RPMI7951 (cell line): ENCODE measurements at places on chromosomes 3 and 15. TPM values are rescaled to one million over a fixed set of nuclear protein-coding genes. Genes with fewer than 3 reads are reported as not detected.

GRCh38 chr3:8895829-8896228, 67.4 kb downstream of the RAD18 start:
- no peak for DNase-seq

The CELF6 gene
- not detected in 2 replicates for total RNA-seq

DNA sequence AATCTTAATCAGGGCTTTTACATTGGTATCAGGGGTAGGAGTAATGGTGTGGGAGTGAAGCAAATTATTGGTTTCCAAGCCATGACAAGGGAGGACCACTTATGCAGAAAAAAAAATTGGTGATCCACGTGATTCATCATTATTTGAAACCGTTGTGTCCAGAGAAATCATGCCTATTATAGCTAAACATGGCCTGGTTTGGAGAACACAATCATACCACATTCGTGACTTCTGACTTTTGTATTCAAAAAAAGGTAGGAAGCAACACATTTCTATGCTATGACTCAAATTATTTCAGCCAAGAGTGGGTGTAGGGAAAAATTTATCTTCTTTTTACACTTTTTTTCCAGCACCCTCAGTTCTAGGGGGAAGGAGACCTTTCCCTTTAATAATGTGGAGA, 924.3 kb upstream of the GBE1 start:
- no peak for DNase-seq

DNA sequence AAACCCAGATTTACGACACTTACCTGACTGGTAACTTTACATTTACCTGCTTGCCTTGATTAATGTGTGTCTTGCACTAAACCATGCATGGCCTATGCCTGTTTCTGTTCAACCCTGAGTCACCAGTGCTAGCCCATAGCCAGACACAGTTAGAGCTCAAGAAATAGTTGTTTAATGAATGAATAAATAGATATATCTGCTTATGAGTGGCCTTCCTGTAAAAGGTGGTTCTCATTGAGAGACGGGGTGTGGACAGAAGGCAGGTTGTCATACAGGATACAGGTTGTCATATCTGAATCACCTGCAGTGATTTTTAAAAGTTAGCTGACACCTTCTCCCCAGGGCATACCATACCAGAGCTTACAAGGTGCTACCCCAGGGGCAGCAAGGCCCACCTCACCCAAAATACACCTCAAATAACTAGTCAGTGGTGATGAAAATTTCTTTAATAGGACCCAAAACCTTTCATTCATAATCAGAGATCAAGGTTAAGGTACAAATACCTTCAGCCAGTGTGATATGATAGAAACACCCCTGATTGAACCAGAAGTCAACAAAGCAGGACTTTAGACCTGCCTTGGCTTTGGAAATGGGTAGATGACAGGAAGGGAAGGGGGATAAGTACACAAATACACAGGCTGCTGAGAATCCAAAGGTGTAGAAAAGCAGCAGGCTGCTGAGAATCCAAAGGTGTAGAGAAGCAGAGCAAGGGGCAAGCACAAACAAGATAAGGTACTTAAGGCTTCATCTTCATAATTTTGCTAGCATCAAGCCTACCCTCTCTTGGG, 45.4 kb upstream of the TSC22D2 start:
- no peak for DNase-seq

DNA sequence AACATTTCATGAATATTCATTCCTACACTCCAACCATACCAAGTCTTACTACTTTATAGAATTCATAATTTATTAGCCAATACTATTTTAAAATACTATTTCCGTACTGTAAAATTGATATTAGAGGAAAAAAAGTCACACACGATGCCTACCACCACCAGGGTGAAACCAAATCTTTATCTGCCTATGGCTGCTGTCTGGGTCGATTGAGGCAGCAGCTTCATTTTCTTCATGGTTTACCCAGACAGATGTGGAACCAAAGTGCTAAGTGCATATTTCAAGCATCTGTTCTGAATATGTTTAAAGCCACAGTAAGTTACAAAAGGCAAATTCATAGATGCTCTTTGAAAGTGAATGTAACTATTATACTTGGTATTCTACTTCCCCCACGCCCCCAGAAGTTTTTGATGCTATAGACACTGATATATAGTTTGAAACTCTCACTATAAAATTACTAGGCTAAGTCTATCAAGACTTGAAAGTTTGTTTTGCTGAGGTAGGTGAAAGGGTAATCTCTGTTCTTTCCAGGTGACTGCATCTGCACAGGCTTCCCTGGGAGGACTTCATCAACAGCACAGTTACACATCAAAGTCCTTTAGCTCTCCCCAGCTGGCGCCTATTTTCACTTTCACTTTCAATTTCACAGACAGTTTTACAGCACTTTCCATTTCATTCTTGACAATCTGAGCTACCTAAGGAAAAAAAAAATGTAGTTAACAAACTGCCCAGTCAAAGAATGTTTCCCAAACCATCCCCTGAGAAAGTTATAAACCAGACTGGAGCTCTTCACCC, 113.9 kb downstream of the POLQ start:
- peak; percentile 78 for DNase-seq

DNA sequence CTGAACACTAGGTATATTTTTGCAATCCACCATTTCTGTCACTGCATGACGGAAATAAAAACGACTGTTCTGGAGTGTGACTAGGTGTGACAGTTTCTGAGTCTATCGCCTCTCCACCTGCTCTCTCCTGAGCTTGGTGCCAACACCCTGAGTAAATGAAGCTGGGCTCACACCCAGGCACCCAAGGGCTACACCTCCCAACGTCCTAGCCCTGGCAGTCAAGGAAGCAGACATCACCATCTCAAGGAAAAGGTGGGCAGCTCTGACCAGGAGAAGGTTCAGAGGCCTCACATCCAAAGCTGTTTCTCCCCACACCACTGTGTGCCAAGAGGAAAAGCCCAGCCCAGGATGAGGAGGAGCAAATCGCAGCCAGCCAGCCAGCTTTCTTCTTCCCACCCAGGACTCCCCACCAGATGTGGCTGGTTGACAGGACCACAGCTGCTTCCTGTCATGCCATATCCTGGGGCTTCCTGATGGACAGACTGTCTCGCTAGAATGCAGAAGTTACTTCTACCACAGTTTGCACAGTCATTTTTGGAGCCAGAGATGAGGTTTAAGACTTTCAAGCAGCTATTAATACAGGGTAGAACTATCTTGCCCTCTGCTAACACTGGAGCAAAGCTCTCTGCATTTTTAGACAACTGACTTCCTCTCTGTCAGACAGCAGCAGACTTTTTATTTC, 3.3 kb downstream of the SCAMP2 start:
- DNase-seq: peak; percentile 61
